ENCODE measurements at places on chromosomes 3 and 15.

DNA sequence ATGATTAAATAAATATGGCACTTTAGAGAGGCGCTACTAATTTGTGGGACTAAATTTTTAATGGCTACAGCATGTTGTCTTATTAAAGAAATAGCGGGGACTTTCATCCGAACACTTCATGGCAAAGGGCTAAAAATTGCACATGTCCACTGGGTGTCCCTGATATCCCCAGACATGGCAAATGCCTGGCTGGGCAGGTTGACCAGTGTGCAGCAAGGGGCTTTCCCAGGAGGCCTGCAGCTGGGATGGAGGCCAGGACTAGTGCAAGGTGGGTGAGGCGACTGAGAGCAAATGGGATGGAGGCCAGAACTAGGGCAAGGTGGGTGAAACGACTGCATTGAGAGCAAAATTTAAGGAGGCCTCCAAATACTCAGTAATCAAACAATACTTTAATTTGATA lies 167.4 kb upstream of the SMAD3 start:
- no peak for DNase-seq

DNA sequence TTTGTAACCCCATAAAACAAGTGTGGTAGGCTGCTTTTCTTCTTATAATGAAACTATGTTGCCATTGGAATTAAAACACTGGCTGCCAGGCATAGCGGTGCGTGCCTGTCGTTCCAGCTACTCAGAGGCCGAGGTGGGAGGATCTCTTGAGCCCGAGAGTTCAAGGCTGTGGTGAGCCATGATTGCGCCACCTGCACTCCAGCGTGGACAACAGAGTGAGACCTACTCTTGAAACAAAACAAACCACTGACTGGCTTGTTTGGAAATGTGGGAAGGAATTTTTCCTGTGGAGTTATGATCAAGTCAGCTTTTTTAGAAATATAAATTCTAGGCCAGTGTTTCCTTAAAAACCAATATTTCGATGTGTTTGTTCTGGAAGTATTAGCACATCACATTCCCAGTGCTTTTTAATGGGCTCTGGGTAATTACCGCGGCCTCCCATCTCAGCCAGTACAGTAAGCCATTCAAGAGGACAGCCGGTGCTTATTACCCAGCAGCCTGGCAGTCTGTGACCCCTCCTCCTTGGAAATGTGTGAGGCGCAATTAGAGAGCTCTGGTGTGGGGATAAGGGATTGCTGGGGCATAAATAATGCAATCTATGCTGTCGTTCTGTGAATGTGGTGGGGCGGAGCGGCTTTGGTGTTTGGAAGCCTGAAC lies 58.3 kb upstream of the TRAK1 start:
- DNase-seq, result no peak

DNA sequence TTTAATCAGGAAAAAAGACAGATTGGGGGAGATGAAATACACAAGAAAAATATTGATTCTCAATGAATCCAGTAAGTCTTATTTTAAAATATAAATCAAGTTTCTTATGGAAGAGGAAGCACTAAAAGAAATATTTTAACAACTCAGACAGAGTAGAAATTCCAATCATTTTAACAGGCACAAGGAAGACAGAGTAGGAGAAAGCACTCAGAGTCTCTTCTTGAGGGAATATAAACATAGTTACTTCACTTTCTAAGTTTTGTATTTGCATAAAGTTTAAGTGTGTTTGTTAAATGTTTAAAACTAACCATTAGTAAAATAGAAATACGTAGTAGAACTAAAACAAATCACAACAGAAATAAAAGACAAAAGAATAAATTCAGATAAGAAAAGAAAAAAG lies 24.5 kb upstream of the RTP4 start:
- DNase-seq, result no peak

- no peak for DNase-seq
Measured at GRCh38 chr3:172125053-172125452, 85.7 kb downstream of the FNDC3B start.

DNA sequence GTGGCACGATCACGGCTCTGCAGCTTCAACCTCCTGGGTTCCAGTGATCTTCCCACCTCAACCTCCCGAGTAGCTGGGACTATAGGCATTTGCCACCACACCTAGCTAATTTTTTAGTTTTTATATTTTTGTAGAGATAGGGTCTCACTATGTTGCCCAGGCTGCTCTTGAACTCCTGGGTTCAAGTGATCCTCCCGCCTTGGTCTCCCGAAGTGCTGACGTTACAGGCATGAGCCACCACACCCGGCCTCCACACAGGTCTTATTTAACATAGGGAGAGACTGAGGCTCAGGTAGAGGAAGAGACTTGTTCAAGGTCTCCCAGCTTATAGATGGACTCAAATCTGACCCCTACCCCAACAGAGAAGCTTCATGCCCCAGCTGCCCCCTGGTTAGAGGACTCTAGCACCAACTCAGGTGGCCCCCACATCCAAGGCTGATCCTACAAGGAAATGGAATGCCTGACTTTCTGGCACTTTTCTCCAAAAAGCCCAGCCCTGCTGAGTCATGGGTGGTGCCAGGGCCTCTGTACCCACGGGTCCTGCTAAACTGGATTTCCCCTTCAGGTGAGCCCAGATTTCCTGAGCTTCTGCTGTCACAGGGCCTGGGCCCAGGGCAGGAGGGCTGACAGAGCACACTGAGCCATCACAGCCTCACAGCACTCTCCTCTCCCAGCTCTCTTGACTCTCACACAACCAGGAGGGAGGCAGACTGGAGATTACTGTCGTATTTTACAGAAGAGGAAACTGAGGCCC lies 5.6 kb downstream of the TMEM40 start:
- no peak for DNase-seq

- peak; percentile 25 for DNase-seq
Measured at GRCh38 chr3:118526758-118527513, 507.7 kb downstream of the IGSF11 start.

DNA sequence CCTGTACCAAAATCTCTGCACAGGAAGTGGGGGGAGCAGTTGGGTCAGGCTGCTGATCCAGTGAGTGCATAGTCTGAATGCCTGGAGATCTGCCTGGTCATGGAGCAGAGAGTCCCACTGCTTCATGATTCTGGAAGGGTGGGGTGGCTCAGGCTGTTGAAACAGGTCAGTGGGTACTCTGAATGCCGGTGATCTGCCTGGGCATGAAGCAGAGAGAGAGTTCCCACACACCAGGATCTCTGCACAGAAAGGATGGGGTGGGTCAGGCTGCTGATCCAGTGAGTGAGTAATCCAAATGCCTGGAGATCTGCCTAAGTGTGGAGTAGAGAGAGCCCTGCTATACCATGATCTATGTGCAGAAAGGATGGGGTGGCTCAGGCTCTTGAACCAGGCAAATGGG lies 16.1 kb upstream of the GCSAM start:
- DNase-seq, result no peak

GRCh38 chr3:124263168-124263567 lies 271.2 kb upstream of the ROPN1 start:
- no peak for DNase-seq

GRCh38 chr3:80244390-80244789 lies 476.6 kb upstream of the ROBO1 start:
- no peak for DNase-seq

DNA sequence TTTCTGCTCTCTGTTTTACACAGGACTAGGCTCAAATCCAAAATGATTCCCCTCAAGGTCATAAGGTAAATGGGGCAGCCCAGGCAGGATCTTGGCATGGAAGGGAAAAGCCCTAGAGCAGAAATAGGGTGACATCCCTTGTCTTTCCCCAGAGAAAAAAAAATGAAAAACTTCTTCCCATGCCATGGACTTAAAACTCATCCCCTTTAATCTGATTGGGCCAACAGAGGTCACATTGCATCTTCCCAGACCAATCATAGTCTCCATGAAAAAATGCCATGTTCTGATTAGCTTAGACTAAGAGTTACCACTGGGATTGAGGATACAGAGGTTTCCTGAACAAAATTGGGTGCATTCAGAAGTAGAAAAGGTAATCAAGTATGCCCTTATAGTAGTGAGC lies 241.3 kb upstream of the LRTM1 start:
- DNase-seq, result no peak

DNA sequence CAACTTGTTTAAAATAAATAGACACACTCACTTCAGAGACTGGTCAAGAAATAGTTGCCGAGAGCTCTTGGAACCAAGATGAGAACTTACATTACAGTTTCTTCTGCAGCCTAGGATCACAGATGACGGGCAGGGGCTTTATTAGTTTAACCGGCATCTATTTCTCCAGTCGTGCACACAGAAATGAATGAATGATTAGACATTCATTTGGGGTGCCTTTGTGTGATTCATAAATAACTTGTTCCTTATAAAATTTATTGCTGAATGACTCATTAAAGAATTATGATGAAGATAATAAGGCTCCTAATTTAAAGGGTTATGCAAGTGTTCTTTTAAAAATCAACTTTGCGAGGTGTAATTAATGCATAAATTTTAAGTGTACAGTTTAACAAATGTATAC lies 20.8 kb downstream of the NFKBIZ start:
- DNase-seq, result no peak

DNA sequence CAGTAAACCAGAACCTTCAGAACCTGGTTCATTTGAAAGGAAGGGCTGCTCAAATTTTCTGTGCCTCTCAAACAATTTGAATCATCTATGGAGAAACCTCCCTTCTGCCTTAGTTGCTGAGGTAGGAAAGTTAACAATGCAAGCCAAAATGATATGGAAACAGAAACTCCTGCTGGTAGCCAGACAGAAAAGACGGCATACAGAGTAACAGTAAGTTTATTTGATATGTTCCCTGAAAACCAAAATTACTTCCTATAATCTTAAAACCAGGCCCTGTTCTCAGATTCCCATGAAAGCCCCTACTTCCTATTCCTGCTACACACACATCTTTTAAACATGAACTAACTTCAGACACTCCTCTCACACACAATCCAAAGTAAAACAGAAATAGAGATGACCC lies 86.2 kb downstream of the TBC1D5 start:
- no peak for DNase-seq

- no peak for DNase-seq
Measured at GRCh38 chr15:98604983-98605382, 43.4 kb upstream of the IGF1R start.

DNA sequence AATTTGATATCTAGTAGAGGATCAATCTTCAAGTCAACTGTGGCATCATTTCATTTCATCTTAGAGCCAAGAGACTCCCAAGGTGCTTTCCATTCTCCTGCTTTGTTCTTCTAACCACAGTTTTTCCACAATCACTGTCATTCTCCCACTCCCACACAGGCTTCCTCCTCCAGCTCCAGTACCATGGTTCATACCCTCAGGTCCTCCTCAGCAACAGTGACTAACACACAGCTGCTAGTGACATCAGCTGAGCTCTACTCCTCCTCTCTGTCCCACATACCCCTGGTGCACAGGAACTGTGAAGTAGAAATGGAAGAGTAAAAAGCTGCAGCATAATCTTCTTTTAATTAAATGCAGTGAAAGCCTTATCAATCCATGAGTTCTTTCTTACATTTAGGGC lies 200.2 kb upstream of the DPH6 start:
- no peak for DNase-seq

- DNase-seq, result no peak
Measured at GRCh38 chr3:74602471-74602870, 12.0 kb downstream of the CNTN3 start.

DNA sequence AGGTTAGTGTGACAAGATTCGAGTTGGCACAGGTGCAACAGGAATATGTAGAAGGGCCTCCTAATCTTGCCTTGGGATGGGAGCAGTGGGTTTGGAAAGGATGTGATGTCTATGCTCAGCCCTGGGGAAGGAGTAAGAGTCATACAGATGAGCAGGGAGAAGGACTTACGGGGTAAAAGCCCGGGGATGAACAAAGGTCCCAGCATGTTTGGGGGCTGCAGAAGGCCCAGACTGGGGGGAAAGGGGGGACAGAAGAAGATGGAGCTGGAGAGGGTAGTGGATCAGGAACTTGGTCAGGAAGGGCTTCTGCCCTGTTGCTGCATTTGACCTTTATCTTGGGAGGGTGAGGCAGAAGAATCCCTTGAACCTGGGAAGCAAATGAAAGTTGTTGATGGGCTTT lies 240.1 kb upstream of the ST8SIA2 start:
- no peak for DNase-seq

- DNase-seq, result no peak
Measured at GRCh38 chr15:93929375-93930094, 301.8 kb upstream of the MCTP2 start.

DNA sequence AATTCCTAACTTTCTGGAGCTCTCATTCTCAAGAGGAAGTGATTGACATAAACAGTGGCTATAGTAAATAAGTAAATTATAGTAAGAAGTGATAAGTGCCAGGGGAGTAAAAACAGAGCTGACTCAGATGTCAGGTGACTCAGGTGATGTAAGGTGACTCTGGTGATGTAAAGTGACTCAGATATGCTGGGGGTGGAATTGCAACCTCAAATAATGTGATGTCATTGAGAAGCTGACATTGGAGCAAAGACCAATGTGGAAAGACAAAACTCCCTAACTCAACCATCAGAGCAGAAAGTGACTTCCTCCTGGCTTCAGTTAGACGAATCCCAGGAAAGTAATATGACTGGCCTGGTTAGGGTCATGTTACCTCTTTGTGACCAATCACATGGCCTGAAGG lies 144.2 kb upstream of the SNTN start:
- no peak for DNase-seq

- no peak for DNase-seq
Measured at GRCh38 chr3:47646362-47646761, 67.7 kb upstream of the CSPG5 start.

DNA sequence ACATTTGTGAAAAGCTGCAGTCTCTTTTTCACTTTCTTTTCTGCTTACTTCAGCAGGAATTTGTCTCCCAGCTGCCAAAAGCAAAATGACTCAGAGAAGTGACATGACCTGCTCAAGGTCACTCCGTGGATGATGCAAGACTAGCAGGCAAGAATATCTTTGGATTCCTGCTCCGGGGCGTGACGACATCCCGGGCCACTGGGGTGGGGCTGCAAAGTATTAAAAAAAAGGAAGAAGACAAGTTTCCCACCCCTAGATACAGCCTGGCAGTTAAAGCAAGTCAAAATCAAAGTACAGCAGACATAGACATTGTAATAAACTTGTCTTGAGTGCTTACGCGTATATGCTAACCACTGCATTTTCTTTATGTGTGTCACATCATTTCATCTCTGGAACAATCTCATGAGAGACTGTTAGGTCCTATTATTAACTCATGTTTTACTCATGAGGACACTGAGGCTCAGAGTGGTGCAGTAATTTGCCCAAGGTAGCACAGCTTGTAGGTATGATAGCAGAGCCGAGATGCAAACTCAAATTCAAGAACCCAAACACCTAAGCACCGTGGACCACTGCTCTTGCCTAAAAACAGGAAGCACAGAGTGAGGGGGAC lies 485.2 kb upstream of the PROK2 start:
- DNase-seq, result no peak

DNA sequence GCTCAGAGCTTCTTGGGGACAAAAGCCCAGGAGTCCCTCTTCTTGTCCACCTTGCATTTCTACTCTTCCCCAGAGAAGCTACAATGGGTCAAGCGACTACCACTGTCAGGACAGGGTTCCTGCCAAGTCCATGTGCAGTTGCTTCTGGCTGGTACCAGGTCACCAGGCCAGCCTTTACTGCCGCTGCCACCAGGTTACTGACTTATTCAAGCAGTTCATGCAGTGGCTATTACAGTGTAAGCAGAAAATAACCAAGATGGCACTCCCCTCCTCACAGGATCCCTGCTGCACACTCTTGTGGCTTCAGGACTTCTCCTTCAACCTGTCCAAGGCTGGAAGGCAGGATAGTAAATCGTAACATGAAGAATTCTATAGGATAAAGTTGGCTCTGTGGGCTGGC lies 42.1 kb downstream of the CTDSPL start:
- no peak for DNase-seq

- no peak for DNase-seq
Measured at GRCh38 chr15:30044377-30044776, 38.4 kb upstream of the GOLGA8J start.
